ENCODE measurements at places on chromosomes 3 and 15.

DNA sequence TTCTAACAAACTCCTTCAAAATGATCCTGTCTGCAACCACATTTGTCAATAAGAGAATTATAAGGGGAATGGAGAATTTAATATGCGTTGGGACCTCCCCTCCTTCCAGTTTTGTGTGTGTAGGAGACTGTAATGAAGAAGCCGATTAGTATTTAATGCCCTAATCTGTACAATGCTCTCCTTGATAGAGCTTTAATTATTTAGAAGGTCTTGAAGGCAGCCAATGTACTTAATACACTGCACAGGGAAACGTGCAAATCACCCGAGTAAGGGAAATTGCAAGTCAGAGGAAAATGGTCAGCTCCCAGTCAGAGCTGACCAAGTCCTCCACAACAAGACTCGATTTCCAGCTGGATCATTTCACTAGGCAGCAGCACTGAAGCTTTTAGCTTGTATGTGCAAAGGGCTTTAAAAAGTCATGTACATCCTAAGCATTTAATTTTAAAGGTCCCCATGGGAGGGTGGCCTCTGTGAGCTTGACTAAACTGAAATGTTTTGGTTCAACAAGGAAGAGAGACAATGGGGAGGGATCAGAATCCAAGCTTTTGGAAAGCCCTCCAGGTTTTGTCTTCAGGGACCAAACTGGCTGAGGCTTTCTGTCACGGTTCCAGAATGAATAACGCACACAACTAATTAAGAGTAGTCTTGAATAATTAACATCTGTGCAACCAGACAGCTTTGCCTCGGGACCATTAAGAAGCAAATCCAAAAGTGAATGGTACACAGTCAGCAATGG lies 159.8 kb upstream of the MITF start:
- DNase-seq: no peak
- no peaks in the 10 kb centered on the region for H3K4me1 ChIP-seq
- no peak overlapping the region for H3K4me3 ChIP-seq
- no peaks in the 10 kb centered on the region for H3K36me3 ChIP-seq

GRCh38 chr15:60945196-60945595 lies 283.9 kb downstream of the RORA start:
- no peaks in the 10 kb centered on the region for H3K27me3 ChIP-seq
- H3K4me1 ChIP-seq: peaks cover 39% of the 10 kb centered on the region
- H3K4me3 ChIP-seq: no peak overlapping the region
- DNase-seq: peak; percentile 75
- no peak overlapping the region for H3K27ac ChIP-seq

DNA sequence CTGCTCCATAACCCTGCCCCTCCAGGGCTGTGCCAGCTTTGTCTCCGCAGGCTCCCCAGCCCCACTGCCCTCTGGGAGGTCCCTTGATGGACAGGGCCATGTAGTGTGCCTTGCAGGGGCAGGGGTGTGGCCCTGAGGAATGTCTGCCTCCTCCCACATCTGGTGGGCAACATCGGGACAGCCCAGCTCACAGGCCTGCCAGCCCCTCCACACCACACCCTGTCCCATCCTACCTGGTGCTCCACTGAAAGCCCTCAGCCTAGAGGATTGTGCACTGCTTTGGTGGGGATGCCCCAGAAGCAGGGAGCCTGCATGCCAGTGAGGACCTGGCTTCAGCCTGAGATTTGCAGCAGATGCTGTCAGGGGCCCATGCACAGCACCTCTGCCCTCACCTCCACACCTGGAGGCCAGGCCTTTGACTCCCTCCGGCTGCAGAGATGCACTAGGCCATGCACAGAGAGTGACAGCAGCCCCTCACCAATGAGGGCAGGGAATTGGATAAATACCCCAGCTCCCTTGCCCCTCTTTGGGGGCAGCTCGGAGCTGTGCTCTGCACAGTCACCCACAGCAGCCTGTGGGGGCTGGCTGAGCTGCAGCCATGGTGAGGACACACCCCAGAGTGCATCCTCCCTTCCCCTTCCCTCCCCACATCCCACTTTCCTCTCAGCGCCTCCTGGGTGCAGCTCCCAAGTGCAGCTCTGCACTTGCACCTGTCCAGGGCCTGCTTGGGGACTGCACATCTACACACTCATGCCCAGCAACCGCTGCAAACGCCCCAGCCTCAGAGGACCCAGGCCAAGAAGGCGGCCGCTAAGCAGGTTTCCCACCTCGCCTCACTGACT lies 2.7 kb downstream of the C3orf22 start:
- DNase-seq: no peak
- no peaks in the 10 kb centered on the region for H3K4me1 ChIP-seq
- H3K27me3 ChIP-seq: no peaks in the 10 kb centered on the region
- H3K36me3 ChIP-seq: no peaks in the 10 kb centered on the region

DNA sequence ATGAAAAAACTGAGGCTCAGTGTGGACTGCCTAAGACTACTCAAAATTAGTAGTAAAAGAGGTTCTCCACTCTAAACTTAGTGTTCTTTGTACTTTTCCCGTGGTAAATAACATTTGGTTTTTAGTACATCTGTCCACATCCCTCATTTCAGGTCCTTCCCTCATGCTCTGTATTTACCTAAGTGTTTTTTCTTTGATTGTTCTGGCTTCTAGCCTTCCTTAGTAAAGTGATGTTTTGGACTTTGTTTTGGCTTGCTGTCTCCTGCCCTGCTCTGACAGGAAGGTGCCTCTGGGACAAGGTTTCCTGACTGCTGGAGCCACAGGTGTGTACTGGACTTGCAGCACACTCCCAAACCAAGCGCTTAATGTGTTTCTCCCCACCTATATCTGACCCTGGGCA lies 29.9 kb upstream of the ALDH1A2 start:
- no peaks in the 10 kb centered on the region for H3K36me3 ChIP-seq
- no peak overlapping the region for H3K27ac ChIP-seq
- H3K4me3 ChIP-seq: no peak overlapping the region
- DNase-seq: no peak
- H3K27me3 ChIP-seq: no peaks in the 10 kb centered on the region

GRCh38 chr3:3015185-3016089 lies 94.7 kb downstream of the IL5RA start:
- H3K4me1 ChIP-seq: peaks cover 4% of the 10 kb centered on the region
- H3K36me3 ChIP-seq: no peaks in the 10 kb centered on the region
- H3K27me3 ChIP-seq: no peaks in the 10 kb centered on the region

- no peak overlapping the region for H3K27ac ChIP-seq
- no peaks in the 10 kb centered on the region for H3K36me3 ChIP-seq
- no peak overlapping the region for H3K4me3 ChIP-seq
- no peak for DNase-seq
Observed at GRCh38 chr3:177837951-177838655, 640.8 kb upstream of the TBL1XR1 start.

GRCh38 chr3:98894791-98895576 lies 6.5 kb downstream of the DCBLD2 start:
- DNase-seq: no peak
- no peaks in the 10 kb centered on the region for H3K27me3 ChIP-seq
- H3K36me3 ChIP-seq: no peaks in the 10 kb centered on the region
- no peak overlapping the region for H3K4me3 ChIP-seq
- peaks cover 75% of the 10 kb centered on the region for H3K4me1 ChIP-seq

DNA sequence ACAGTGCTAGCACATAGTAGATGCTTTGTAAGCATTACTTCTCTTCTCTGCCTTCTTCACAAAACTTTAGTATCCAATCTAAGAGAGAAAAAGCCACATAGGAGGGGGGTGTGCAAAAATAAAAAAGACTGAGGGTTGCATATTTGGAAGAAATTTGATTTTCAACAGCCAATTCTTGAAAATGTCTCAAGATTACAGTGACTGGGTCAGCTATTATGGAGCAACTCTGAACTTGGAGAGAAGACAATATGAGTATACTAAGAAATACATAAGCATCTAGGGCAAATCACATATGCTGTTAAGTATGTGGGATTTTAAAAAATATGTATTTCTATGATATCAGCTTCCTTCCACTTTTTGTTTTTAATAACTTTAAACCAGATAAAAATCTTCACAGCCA lies 196.6 kb upstream of the GOLIM4 start:
- H3K27ac ChIP-seq: no peak overlapping the region
- DNase-seq: no peak
- no peaks in the 10 kb centered on the region for H3K36me3 ChIP-seq
- H3K4me3 ChIP-seq: no peak overlapping the region

GRCh38 chr3:172094621-172095557 lies 55.5 kb downstream of the FNDC3B start:
- peaks cover 64% of the 10 kb centered on the region for H3K4me1 ChIP-seq
- no peak for DNase-seq
- peak overlapping the region; percentile 65 for H3K27ac ChIP-seq
- no peaks in the 10 kb centered on the region for H3K27me3 ChIP-seq
- H3K36me3 ChIP-seq: no peaks in the 10 kb centered on the region
- H3K4me3 ChIP-seq: no peak overlapping the region

DNA sequence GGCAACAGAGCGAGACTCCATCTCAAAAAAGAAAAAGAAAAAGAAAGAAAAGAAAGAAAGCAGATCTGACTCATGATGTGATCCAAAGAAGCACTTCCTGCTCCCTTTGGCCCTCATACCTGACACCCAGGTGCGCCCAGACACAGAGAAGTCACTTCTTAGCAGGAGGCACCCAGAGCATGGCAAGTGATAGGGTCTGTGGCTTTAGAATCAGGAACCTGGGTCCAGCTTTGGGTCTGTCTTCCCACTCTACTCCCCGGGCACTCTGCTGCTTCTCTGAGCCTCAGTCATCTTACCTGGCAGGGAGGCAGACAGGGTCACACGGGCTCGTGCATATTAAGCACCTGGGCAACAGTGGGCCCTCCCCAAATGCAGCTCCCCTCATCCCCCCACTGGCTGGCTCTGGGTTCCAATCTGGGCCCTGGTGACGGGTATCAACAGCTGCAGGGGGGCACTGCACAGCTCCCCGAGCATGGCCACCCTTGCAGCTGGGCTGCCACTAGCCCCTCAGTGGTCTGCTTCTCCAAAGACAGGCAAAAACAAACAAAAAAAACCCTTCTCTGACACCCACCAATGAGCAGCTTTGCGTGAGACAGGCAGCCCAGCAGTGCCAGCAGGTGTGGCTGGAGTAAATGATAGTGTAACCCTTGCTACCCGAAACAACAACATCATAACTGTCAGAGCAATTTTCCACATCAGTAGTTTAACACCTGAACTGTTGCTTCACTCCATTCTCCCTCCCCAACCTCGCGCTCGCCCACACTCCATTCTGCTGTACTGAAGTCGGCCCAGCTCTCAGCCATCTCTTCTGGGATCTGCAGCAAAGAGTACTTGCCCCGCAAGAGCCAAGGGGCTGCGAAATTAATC lies 99.8 kb downstream of the MEGF11 start:
- no peak overlapping the region for H3K27ac ChIP-seq
- no peaks in the 10 kb centered on the region for H3K36me3 ChIP-seq
- peaks cover 3% of the 10 kb centered on the region for H3K4me1 ChIP-seq
- H3K4me3 ChIP-seq: no peak overlapping the region
- no peak for DNase-seq

DNA sequence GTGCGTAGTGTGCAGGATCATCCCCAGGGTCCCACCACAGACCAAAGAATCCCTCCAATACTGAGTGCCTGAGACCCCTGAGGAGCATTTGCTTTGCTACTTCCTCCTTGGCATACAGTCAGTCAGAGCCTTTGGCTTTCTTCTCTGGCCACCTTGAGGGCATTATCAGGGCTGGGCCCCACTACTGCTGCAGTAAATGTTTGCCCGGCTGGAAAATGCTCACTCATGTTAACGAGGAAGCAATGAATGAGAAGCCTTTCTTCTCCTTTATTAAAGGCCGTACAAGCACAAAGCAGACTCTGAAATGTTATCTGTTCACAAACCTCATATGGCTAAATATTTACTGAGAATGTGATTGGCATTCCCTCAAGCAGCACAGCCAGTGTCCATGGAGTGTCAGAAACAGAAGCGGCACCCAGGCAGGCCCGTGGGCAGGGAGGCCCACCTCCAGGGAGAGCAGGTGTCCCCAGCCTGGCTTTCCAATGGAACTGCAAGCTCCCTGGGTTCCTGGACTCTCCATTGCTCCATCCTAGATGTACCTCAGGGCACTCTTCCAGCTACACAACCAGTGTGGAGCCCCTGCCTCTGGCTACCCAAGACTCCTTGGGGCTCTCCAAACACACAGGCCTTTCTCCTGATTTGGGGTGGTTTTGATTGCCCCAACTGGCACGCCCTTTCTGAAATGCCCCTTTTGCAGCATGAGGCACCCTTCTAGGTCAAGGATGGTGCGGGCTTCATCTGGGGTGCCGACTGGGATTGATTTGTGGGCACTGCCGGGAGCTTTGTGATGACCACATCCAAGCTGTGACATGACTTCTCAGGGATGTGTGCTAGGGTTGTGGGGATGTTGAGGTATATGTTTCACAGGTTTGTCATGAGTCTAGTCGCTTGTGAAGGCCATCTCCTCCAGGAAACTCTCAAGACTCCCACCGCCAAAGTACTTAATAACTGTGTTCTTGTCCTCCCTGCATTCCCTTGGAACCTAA lies 195.6 kb downstream of the FAM43A start:
- peaks cover 83% of the 10 kb centered on the region for H3K4me1 ChIP-seq
- peak overlapping the region; percentile 88 for H3K27ac ChIP-seq
- no peak for DNase-seq
- H3K27me3 ChIP-seq: no peaks in the 10 kb centered on the region

DNA sequence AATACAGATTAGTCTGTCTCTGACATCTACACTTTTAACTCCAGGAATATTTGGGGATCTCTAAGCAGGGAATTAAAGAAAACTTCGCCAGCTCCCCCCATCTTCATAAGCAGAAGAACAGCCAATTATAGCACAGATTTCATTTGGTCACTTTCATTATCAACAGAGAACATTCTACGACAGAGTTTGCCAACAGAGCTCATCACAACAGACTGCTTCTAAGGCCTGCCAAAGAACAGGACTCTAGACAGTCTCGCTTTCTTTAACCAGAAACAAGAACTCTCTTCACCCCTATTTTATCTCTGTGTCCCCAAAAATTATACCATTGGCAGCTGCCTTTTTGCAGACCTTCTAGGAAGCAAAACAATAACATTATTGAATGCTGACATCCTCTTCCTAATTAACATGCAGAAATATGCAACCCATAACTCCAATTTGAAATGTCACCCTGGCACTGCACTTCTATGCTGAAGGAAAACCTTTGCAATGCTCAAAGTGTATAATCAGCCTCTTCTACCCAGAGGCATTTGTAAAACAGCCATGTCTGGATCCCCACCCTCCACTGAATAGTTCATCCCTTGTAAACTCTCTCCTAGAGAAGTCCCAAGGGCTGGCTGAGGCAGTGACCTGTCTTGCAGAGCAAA lies 552.8 kb downstream of the MAGI1 start:
- peak overlapping the region; percentile 66 for H3K27ac ChIP-seq
- no peak overlapping the region for H3K4me3 ChIP-seq
- no peak for DNase-seq
